ENCODE measurements at places on chromosomes 1 and 21.

DNA sequence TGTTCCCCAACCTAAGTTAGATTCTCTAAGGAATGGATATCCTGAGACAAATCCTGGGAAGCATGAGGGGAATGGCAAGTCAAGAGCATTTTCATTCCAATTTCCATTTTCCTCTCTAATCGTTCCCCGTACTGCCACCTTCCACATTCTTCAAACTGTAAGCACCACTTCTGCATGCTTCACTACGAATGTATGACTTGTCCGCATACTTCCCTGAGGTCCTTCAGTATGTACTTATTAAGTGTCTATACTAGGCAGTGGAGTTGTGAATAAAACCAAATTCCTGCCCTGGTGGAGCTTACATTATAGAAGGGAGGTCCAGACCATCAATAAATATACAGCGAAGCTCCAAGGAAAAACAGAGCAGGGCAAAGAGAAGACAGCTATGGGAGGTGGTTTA is 154.8 kb downstream of the GREM2 start:
- DNase-seq: no peak

DNA sequence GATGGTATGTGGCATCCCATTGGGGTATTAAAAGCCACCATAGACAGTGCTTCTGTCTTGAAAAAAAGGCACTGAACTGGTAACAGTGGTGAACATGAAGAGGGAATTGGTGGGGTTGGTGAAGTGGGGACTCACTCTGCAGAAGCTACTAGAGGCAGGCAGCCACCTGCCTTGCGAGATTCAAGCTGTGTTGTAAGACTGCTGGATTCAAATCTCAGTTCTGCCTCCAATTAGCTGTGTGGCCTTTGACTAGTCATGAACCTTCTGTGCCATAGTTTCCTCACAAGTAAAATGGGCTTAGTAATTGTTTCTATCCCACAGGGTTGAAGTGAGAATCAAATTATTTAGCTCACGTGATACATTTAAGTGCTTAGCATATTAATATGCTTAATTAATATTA is 16.6 kb upstream of the ELOA start:
- DNase-seq: no peak

DNA sequence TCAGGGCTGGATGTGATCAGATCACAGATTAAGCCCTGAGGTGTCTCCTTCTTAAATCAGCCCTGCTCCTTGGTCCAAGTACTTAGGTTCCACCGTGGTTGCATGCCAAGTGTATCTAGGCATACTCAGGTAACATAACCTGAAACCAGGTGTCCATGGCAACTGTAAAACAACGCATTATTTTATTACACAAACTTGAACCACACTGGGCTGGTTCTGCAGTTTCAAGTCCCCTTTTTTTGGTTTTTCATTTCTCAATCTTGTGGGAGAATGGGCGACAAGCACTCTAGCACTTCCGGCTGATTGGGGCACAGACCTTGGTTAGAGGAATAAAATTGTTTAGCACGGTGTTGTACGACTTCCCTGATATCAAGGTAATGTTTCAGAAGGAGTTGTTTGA is 65.2 kb downstream of the GBP6 start:
- DNase-seq: no peak

GRCh38 chr1:40020447-40021085 is 20.0 kb upstream of the CAP1 start:
- no peak for DNase-seq

GRCh38 chr1:236854605-236854983 is 59.5 kb downstream of the MTR start:
- peak; percentile 91 for DNase-seq

- DNase-seq: peak; percentile 63
These were observed 36.4 kb upstream of the TARBP1 start for GRCh38 chr1:234515411-234515810.

DNA sequence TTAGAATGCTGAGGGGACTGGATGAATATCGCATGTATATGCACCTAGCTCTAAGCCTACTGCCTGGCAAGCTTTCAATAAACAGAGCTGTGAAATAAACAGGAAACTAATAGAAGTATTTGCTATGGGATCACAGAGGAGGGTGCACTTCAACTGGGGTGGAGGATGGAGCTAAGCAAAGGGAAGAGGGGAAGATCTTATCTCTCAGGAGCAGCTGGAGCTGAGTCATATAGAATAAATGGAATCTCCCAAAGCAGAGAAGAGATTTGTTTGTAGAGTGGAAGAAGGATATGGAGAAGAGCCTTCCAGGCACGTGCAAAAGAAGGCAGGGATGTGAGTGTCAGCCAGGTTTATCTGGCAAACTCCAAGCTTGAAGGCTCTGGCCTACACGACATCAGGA is 17.0 kb upstream of the KCNA10 start:
- no peak for DNase-seq

DNA sequence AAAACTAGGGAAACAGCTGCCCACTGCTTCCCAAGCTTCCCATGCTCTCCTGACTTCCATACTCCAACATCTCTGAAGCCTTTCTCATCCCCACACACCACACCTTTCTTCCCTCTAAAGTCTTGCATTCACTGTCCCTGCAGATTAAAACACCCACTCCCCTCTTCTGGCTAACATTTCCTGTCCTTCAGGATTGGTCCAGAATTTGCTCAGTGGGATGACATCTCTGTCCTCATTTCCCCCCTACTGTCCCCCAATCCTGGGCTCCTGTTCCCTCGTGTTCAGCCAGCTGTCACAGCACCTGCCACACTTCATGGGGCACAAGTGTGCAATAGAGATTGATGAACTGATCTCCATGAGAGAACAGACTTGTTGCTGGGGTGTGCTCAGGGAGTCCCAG is 82.7 kb downstream of the KCND3 start:
- no peak for DNase-seq

DNA sequence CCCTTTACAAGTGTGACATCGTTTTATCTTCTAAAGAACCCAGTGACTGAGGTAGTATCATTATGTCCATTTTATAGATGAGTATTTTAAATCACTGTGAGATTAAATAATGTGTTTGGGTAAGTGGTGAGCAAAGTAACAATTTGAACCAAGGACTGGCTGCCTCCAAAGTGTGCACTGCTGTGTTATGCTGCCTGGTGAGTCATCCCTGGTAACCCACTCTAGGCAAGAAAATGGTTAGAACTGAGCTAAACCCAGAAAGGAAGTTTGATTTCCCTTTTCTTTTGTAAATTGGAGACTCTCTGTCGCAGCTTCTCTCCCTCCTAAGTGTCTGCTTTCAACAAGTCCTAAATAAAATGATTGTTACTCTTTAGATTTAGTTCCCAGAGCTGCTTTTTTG is 342.8 kb upstream of the KAZN start:
- DNase-seq: no peak

GRCh38 chr1:85473390-85473789 is 8.4 kb upstream of the DDAH1 start:
- DNase-seq: no peak

GRCh38 chr1:3885611-3886010 is 14.5 kb downstream of the C1orf174 start:
- no peak for DNase-seq

GRCh38 chr1:205137901-205138300 is 16.1 kb upstream of the RBBP5 start:
- DNase-seq: no peak

GRCh38 chr1:162285149-162285561 is 91.5 kb downstream of the SPATA46 start:
- DNase-seq: no peak

GRCh38 chr21:15455819-15456462 is 273.8 kb upstream of the USP25 start:
- DNase-seq: no peak

GRCh38 chr1:211068976-211069375 is 65.0 kb downstream of the KCNH1 start:
- peak; percentile 88 for DNase-seq

DNA sequence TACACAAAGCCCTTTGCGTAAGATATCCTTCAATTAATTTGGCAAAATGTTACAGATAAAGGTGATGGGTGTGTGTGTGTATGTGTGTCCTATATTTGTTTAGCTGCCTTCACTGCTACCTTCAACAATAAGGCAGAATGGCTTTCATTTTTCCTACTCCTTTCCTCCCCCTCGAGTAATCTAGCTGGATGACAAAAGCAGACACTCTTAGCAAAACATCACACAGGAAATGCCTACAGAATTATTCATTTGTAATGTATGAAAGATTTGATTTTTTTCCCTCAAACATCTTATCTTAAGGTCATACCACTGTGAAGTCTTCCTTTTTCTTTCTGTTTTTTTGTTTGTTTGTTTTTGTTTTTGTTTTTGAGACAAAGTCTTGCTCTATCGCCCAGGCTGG is 10.6 kb downstream of the PTPN22 start:
- DNase-seq: peak; percentile 78

- no peak for DNase-seq
These were observed 59.1 kb upstream of the SPOCD1 start for GRCh38 chr1:31874942-31875341.
